ENCODE measurements at places on chromosomes 3 and 15. TPM values are rescaled to one million over a fixed set of nuclear protein-coding genes. Genes with fewer than 3 reads are reported as not detected.

- no peak overlapping the region for H3K27ac ChIP-seq
- no peak for DNase-seq
These were observed 314.9 kb downstream of the TLE3 start for GRCh38 chr15:69782809-69783208.

DNA sequence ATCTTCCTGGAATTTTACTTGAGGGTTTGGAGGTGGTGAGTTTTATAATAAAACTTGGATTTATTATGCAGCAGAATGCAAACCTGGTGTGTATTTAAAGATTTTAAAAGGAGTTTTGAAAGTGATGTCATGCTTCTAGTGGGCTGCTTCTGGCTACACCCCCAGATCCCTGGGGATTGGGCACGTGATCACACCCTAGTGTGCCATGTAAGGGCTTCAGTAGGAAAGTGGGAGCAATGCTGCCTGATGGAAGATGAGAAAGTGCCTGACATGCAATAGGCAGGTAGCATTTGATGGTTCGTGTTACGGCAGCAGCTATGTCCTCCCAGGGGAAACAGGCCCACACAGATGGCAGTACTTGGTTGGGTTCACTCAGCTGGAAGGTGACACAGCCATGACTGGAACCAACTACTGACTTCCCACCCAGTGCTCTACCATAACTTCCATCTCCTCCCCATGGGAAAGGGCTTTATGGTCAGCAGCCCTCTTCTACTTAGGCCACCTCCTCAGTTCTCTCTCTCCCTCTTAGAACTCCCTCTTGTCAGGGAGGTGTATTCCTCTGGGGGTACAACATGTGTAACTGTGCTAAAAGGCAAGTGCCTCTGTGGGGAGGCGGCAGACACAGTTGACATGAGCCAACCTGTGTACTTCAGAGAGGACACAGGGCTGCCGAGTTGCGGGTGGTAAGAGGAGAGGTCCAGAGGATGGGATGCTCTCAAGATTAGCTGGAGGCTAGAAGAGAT lies 5.6 kb downstream of the ITPKA start:
- H3K27ac ChIP-seq: no peak overlapping the region
- no peak overlapping the region for H3K4me3 ChIP-seq
- no peaks in the 10 kb centered on the region for H3K27me3 ChIP-seq
- H3K36me3 ChIP-seq: no peaks in the 10 kb centered on the region
- DNase-seq: no peak

- H3K36me3 ChIP-seq: no peaks in the 10 kb centered on the region
- peaks cover 51% of the 10 kb centered on the region for H3K27me3 ChIP-seq
- DNase-seq: no peak
These were observed 16.8 kb downstream of the EPHA6 start for GRCh38 chr3:96831175-96831574.

DNA sequence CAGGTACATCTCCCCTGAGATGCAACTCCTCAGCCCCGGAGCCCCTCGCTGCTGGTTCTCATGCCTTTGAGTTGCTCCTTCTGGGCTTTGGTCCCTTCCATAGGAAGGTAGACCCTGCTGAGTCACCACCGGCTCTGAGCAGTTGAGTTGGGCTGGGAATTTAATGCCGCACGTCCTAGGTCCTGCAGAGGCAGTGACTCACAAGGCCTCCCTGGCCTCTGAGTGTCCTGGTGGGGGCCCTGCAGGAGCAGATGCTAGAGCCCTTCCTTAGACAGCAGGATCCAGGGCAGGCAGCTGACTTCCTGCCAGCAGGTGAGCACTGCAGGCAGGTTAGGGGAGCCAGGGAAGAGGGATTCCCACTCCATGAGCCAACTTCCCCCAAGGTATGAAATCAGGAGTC lies 5.5 kb upstream of the NTRK3 start:
- H3K36me3 ChIP-seq: no peaks in the 10 kb centered on the region
- no peak overlapping the region for H3K4me3 ChIP-seq
- H3K4me1 ChIP-seq: no peaks in the 10 kb centered on the region
- H3K27ac ChIP-seq: no peak overlapping the region
- DNase-seq: no peak
- peaks cover 32% of the 10 kb centered on the region for H3K27me3 ChIP-seq

The TEX55 gene
- total RNA-seq: not detected

Measured in MCF 10A (cell line).